ENCODE measurements at places on chromosomes 2 and 18. TPM values are rescaled to one million over a fixed set of nuclear protein-coding genes. Genes with fewer than 3 reads are reported as not detected.

DNA sequence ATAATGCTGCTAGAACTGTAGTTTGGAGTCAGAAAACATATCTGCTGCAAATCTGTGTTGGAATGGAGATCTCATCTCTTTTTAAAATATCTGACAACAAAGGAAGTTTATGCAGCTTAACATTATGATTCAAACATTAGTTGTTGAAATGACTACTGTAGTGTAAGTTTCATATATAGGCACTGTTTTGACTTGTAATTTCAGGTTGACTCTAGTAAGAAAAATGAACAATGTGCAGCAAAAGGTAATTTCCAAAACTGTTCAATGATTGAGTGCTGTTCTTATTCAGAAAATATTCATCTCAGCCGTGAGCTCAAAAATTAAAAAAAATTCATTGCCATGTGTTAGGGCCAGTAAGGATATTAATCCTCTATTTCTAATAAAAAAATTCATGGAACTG is 48.5 kb downstream of the CCDC138 start:
- no peak for DNase-seq

GRCh38 chr2:174233771-174234275 is 14.5 kb downstream of the OLA1 start:
- no peak for DNase-seq

DNA sequence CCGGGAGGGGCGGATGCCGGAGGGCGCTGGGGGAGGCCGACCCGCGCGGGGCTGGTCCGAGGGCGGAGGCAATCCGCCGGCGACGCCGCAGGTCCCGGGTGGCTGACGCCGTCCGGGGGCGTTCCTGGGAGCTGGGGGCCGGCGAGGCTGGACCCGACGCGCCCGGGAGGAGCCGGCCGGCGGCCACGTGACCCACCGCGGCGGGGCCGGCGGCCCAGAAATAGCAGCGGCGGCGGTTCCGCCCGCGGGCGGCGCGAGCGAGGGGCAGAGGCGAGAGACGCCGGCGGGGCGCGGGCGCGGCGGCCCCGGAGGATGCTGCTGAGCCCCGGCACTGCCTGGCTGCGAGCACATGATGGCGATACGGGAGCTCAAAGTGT is at the start of gene RAB31:
RAB31 (plus strand) TSS at position 245 of the 377 bp plus-strand sequence; CDS start at position 350, 105 bp downstream.
- DNase-seq = peak; percentile 34

GRCh38 chr2:233448575-233448974 is 94.3 kb downstream of the DGKD start:
- no peak for DNase-seq

DNA sequence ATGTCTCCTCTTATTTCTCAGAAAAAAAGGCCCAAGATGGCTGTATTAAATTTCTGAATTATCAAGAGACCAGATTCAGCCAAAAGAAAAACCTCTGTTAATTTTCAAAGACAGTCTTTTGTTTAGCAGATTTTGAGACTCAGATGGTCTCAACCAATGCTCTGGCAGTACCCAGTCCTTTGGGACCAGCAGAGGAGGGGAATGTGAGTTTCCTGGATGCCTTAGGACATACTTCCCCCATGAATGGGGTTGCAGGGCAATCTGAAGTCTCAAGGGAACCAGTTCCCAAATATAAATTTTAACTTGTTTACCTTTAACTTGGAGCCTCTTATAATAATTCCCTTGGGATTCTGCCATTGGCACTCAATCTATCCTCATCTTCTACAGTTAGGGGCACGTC is 107.8 kb upstream of the ZNF521 start:
- no peak for DNase-seq

Gene SCN3A
- not detected for total RNA-seq

Gene DIPK1C
- total RNA-seq = not detected

Gene MYO7B
- 0.13 TPM for total RNA-seq

Measured in activated CD4-positive, alpha-beta memory T cell treated with anti-CD3 and anti-CD28 coated beads, Interleukin-2, amount 10 ng/mL, durations not matched to agents 7 days and 5 days (primary cell).